NCI-H2081 treated with DMSO at 0.1 percent for 48 hours (cell line): ENCODE measurements at places on chromosomes 4 and X.

DNA sequence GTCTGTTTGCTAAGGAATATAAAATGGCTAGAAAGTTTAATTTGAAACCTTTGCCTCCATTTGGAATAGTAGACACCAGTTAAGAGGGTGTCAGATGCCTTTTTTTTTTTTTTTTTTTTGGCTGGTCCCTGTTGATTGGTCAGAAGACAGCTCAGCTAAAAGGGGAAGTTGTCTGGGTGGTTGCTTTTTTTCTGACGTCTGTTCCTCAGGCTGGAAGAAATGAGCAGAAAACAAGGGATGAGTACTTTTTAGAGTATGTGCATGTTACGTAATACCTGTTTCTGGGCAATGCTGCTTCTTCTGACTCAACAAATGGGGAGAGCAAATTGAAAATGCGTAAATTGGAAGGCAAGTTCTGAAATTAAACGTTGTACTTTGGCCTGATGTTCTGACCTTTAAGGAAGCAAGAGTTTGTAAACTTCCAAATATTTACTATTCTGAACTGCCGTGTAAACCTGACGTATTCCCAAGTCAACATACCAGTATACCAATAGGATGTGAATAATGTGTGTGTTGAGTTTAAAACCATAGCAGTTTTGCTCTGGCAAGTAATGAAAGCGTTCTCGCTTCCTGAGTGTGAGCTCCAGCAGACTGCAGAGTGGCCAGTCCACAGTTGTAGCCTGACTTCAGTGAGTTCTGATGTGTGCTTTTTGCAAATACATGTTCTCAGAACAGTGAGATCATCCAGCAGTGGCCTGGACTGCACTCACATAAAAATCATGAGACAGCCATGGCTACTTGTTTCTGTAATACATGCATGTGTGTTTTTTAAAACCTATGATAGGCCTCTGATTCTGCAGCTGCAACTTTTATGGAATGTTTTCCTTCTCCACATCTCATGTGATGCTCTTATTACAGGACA is 1.7 kb downstream of the SAT1 start:
- no peak for DNase-seq

- no peak for DNase-seq
Observed at GRCh38 chr4:117156806-117157205, 71.4 kb upstream of the TRAM1L1 start.

- DNase-seq = no peak
Observed at GRCh38 chr4:8688041-8688907, 95.7 kb downstream of the CPZ start.

DNA sequence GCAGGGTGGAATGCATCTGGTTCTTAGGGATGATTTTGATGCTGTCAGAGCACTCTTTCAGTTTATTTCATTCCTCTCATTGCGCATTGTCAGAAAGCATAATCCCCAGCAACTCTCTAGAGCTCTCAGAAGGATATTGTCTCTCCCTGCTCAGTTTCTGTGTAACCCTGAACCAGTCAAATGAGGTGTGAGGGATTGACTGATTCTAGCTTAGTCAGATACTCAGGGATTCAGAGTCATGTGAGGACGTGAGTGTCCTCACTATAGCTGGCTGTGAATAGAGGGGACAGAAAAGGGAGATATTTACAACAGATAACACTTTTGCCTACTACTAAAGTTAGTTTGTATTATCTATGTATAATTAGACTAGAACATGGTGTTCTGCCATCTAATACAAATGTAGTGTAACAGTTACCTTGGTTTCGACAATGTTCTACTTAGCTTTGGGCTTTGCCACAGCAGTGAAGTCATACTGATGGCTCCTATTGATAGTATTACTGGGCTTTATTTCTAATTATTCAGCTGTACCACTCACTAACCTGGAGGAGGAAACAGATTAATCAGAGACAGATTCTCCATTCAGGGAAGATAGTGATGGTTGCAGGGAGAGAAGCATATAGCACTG is 19.5 kb downstream of the AP1AR start:
- DNase-seq = no peak

GRCh38 chr4:53813998-53814397 is 222.7 kb upstream of the LNX1 start:
- no peak for DNase-seq

DNA sequence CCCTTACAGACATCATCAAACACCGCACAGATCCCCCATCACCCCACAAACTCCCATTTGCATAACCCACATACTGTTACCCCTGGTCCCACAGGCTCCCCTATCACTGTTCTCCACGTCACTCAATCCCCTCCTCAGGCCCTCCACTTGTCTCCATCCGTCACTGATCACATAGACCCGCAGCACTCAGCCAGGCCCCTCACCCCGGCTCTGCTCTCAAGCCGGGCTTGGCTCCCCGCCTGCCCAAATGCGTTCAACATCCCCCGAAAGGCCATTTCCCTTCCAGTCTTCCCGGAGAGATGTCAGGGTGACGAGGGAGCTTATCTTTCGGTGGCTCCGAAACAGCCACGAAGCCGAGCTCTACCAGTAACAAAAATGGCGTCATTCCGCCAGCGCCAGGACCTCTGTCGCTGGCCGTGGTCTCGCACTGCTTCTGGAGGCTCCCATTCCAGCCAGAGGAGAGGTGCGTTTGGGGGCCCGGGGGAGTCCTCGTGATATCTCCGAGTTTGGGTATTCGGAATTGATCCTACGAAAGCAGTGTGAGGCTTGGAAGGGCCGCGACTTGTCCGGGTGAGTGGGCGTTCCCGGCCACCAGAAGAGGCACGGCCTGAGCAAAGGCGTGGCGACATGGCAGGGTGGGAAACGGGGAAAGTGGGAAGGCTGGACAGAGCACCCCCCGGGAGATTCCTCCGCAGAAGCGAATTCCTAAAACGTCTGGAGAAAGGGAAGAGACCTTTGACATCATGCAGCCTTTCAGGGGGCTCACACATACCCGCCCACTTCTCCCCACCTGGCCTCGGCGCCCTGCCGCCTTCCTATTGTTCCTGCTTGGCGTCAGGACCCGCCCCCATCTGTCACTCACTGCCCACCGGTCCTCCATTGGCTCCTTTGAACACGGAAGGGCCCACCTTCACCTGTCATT is at the start of gene ZNF630:
ZNF630 (minus strand) TSS at position 577 of the 922 bp plus-strand sequence. CDS start 4,754 bp downstream, outside the sequence.
- peak; percentile 44 for DNase-seq

GRCh38 chrX:101071582-101071981 is 7.1 kb upstream of the TMEM35A start:
- no peak for DNase-seq

GRCh38 chrX:132452911-132453550 is 35.8 kb downstream of the MBNL3 start:
- DNase-seq = no peak

- DNase-seq = no peak
Observed at GRCh38 chr4:20629186-20630106, 70.8 kb upstream of the PACRGL start.

DNA sequence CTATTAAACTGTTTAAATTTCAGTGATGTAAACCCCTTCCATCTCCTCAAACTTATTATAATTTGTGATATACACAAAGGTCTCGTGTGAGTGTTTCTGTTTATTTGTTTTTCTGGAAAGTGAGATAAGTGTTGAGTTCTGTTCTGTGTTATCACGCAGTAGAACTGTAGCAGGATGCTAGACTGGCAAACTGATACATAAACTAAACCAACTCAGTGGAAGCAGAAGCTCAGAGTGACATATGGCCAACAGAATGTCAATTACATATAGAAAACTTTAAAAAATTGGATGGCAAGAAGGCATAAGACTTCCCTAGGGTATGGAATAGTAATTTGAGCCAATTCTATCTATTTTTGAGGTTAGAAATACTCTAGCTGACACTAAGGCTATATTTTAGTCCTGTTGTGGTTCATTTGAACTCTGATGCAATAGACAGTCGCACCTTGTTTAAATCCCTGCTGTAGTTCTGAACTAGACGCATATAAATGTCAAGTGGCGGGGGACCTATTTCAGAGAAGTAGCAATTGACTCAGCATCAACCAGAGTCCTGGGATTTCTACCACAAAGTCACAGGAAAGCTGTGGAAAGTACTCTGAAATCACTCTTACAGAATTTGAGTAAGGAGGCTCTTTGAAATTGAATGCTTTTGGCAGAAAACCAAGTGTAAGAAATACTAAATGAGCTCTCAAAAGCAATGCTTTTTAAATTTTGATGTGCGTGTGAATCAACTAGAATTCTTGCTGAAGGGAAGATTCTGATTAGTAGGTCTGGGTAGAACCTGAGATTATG is 294.4 kb downstream of the INPP4B start:
- DNase-seq = no peak

DNA sequence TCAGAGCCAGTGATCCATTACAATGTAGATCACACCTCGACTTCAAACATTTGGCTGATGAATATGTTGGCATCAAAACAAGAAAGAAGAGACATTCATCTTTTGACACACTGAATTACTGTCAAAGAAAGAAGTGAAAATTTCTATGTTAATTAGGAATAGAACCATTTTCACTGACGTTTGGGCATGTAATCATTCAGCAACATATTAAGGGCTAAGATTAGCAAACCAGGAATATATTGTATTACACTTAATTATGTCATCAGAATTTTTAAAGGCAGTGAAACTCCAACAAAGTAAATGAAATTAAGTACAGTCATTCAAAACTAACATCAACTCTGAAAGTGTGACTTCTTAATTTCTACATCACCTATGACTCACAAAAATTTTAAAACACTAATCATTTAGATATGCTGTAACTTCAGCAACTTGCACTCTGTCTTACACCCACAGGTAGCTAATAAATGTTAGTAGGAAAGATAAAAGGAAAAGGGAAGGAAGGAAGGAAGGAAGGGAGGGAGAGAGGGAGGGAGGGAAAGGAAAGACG is 1.4 kb upstream of the SMR3A start:
- no peak for DNase-seq

DNA sequence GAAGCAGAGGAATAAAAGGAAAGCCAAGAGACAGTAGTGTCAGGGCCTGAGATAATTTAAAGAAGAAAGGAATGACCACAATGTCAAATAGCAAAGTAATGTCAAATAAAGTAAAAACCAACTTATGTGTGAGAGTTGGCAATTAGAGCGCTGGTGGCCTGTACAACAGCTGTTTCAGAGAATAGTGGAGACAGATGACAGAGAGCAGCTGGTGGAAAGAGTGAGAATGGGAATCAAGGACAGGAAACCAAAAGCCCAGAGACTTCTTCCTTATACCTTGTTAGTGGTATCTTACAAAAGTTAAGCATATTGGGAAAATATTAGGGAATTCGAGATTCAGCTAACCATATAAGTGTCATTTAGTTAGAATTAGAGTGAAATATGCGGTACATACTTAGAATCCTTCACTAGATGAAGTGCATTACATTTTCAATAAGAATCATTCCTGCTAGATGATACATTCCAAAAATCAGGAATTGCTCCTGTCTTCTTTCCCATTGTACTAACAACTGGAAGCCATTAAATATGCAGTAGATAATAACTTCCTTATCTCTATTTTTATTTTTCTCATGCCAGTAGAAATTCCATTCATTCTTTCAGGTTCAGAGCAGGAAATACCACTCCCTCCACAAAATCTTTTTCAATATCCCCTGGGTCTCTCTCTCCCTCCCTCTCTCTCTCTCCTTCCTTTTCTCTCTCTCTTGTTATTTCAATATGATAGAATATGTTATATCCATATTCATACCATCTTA is 525.4 kb downstream of the CENPC start:
- DNase-seq = no peak

- no peak for DNase-seq
Observed at GRCh38 chrX:33138677-33139249, 72.6 kb downstream of the DMD start.

- DNase-seq = no peak
Observed at GRCh38 chr4:30919458-30919857, 199.3 kb downstream of the PCDH7 start.

DNA sequence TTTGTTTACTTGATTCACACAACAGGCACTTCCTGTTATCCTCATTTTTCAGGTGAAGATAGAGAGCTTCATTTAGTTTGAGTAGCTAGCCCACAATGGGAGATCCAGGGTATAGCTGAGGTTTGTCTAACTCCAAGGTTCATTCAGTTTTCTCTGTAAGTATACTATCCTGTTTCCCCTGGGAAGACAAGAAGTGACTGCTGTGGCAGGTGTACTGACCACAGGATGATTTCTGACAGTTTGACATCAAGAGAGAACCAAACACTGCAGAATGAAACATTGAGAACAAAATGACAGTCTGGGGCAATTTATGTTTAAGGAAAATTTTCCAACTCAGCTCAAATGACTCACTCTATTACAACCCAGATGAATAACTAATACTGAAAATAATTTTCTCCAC is 958.0 kb downstream of the STPG2 start:
- no peak for DNase-seq

GRCh38 chrX:132651421-132652086 is 162.7 kb upstream of the MBNL3 start:
- DNase-seq = no peak

- no peak for DNase-seq
Observed at GRCh38 chr4:10093801-10094552, 22.6 kb downstream of the WDR1 start.

DNA sequence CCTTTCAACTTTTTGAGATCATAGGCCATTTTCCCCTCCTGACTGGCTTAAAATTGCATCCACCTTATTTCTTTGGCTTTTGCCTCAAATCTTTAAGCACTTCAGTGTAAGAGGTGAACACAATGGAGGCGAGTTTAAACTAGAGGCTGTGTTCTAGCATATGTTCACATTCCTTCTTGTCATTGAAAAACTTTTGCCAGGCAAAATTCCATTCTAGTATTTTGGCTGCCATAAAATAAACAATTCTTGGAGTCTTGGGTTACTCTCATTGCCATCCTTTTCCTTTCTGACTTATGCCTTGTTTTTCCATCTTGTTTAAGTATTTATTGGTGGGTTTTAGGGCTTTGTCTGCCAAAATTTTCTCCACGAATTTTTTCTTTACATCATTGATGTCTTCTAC is 137.3 kb upstream of the ANXA10 start:
- DNase-seq = no peak
